Fibroblast of gingiva (primary cell): ENCODE measurements at places on chromosomes 6 and 20.

- DNase-seq: no peak
Measured at GRCh38 chr20:18394363-18394762, 72.5 kb downstream of the DZANK1 start.

- peak; percentile 5 for DNase-seq
Measured at GRCh38 chr6:45001663-45002062, 326.5 kb upstream of the RUNX2 start.

GRCh38 chr6:25056130-25056529 is 120.4 kb upstream of the RIPOR2 start:
- DNase-seq: no peak

DNA sequence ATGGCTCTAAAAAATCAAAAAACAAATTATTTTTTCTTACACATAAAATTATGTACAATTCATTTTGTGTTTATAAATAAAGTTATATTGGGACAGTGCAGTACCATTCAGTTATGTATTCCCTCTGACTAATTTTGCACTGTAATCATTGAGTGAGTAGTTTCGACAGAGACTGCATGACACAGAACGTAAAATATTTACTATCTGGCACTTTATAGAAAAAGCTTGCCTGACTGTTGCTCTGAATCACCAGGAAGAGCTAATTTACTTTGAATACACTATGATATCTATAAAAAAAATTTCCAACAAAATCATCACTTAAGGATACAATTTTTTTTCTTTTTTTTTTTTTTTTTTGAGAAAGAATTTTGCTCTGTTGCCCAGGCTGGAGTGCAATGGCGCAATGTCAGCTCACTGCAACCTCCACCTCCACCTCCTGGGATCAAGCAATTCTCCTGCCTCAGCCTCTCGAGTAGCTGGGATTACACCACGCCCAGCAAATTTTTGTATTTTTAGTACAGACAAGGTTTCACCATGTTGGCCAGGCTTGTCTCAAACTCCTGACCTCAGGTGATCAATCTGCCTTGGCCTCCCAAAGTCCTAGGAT is 11.0 kb upstream of the KHDC1L start:
- DNase-seq: peak; percentile 91

GRCh38 chr6:154411076-154411475 is 54.5 kb upstream of the IPCEF1 start:
- DNase-seq: no peak

DNA sequence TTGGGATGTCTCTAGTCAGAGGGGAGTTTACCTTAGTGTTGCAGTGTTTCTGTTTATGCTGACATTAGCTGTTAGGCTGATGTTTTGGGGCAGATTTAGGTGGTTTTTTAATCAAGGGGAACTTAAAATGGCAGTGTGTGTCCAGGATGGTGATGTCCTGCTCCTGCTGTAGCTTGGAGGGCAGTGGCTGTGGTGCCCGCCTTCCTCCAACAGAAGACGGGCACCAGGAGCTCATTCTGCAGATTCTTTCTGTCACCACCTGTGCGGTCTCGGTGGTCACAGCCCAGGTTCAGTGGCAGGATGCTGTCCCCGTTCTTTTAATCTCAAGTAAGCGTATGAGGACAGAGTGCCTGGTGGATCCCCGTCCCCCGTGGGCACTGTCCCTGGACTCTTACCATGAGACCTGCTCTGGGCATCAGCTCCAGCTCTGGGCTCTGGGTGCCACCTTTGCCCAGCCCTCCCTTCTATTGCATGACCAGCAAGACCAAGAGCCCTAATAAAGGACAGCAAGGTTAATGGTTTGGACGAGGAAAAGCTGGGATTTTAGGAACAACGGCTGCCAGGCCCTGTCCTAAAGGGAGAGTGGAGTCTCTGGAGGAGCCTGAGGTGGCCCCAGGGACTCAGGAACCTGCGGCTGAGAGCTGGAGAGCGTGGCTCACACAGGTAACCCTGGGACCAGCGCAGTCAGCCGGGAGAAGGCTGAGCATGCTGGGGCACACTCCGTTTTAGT is 217.3 kb downstream of the ERMARD start:
- no peak for DNase-seq

- no peak for DNase-seq
Measured at GRCh38 chr20:3092611-3093379, 8.3 kb upstream of the AVP start.

GRCh38 chr6:130293800-130294199 is 71.0 kb upstream of the SAMD3 start:
- DNase-seq: peak; percentile 60

DNA sequence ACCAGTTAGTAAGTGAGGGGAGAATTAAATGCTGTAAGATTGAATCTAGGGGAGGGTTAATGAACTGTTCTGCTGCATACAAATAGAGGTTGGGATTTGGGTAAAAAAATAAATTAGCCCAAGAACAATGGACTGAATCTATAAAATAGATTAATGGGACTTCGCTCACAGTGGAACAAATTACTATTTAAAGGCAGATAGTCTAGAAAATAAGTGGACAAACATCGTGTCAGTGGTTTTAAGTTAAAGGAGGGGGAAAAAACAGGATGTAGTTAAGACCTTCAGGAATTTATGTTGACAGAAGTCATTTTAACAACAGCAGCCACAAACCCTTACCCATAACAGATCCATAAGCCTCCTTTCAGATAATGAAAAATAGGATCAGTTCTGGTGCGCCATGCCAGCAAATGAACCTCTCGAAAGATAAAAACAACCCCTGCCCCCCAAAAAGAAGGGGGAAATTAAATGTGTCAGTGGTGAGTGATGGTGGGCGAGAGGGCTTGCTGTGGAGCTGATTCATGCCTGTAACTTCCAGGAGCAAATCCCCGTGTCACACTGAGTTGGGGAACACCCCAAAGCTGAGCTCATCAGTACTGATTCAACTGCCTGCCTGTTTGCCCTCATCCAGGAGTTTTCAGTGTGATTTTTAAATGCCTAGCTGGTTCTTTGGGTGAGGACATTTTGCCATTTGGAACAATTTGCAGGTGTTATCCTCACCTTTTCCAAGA is 86.8 kb downstream of the PPP1R14C start:
- DNase-seq: no peak

GRCh38 chr20:23205611-23206041 is 119.5 kb upstream of the CD93 start:
- DNase-seq: peak; percentile 81

DNA sequence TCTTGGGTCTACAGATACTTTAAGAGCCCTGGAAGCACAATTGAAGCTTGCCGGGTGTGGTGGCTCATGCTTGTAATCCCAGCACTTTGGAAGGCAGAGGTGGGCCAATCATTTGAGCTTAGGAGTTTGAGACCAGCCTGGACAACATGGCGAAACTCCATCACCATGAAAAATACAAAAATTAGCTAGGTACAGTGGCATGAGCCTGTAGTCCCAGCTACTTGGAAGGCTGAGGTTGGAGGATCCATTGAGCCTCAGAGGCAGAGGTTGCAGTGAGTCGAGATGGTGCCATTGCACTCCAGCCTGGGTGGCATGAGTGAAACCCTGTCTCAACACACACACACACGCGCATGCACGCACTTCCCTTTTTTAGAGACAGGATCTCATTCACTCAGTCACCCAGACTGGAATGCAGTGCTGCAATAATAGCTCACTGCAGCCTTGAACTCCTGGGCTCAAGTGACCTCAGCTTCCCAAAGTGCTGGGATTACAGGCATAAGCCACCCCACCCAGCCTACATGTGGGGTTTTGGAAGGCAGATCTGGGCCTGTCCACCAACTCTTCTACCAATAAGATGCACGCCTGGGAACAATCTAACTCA is 182.5 kb upstream of the JARID2 start:
- peak; percentile 12 for DNase-seq

GRCh38 chr6:137765059-137765458 is 102.0 kb upstream of the TNFAIP3 start:
- no peak for DNase-seq

DNA sequence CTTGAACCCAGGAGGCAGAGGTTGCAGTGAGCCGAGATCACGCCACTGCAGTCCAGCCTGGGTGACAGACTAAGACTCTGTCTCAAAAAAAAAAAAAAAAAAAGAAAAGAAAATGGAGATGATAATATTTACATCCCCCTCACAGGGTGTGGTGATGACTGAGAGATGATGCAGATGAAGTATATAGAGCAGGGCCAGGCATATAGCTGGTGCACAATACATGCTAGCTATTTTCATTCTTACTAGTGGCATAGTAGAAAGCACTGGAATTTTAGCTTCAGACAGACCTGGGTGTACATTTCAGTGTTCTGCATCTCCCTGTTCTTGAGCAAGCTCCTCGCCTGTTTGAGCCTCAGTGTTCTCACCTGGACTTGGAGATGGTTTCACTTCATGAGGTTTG is 36.9 kb downstream of the CEBPB start:
- no peak for DNase-seq

DNA sequence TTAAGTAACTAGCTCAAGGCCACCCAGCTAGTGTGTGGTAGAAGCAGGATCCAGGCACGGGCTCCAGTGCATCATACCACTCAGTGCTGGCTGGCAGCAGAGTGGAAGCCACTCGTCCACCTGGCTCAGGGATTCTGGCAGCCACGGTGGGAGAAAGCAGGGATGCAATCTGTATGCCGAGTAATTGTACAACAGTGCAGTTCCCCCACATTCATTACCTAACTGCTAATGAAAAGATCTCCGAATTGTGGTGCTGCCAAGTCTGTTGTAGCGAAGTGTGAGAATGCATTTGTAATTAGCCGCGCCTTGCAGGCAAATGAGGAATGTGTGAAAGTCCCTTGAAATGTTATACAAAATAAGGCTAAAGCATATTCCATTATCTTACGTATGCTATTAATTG is 29.0 kb downstream of the KCNG1 start:
- DNase-seq: no peak

- DNase-seq: no peak
Measured at GRCh38 chr20:61567204-61567603, 315.1 kb downstream of the CDH4 start.

DNA sequence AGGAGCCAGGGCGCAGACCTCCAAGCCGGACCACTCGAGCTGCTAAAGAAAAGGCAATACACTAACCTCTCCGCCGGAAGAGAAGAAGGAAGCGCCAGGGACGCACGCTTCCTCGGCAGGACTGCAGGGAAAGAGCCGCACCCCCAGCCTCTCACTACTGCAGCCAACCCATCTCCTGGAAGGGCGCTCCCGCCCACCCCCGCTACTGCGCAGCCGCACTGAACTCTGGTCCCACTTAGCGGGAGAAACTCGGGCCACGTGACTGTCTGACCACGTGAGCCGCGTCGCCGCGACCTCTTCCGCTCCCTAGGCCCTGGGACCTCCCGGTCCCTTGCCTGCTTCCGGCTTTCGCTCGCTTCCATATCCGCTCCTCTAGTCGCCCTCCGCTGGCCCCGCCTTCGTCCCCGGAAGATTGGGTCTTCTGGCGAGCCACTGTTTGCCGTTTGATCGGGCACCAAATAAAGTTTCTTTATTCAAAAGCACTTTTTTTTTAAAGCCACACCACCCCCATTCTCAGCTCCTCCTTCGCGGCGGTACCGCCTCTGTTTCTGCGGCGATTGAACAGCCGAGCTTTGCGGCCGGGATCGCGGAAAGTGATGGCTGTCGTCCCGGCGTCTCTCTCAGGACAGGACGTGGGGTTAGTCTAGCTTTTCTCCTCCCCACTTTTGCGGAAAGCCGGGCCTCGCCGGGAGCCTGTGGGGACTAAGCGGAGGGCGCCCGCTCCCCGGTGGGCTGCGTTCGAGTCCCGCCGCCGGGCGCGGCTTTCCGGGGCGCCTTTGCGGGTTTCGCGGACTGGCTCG is at the start of gene RMND1:
Gene RMND1 (minus strand): TSS at position 177 of the 800 bp plus-strand sequence. CDS start 6,315 bp downstream, outside the sequence.
- DNase-seq: peak; percentile 100

GRCh38 chr6:48423640-48424365 is 312.8 kb upstream of the PTCHD4 start:
- peak; percentile 24 for DNase-seq

GRCh38 chr6:30323806-30324205 is 2.9 kb upstream of the TRIM39 start:
- DNase-seq: no peak

- DNase-seq: peak; percentile 34
Measured at GRCh38 chr6:20582586-20583443, 48.6 kb downstream of the CDKAL1 start.

- no peak for DNase-seq
Measured at GRCh38 chr6:169803816-169804340, 52.5 kb downstream of the ERMARD start.
